GM23338 (cell line): ENCODE measurements at places on chromosomes 2 and 18. TPM values are rescaled to one million over a fixed set of nuclear protein-coding genes. Genes with fewer than 3 reads are reported as not detected.

The ALPI gene
- total RNA-seq, result not detected in 2 replicates

The LANCL1 gene
- total RNA-seq, result 36.8 and 41.1 TPM in 2 replicates

The TTN gene
- 8.3 and 12.5 TPM in 2 replicates for total RNA-seq

The RGPD4 gene
- not detected in 2 replicates for total RNA-seq

The COL4A4 gene
- total RNA-seq, result 1.4 and 3.1 TPM in 2 replicates

The SP5 gene
- total RNA-seq, result 0.21 TPM in 1 of 2 replicates, not detected in the other

The SERPINB3 gene
- total RNA-seq, result 0.59 TPM in 1 of 2 replicates, not detected in the other

The BOLL gene
- total RNA-seq, result 0.04 TPM in 1 of 2 replicates, not detected in the other

DNA sequence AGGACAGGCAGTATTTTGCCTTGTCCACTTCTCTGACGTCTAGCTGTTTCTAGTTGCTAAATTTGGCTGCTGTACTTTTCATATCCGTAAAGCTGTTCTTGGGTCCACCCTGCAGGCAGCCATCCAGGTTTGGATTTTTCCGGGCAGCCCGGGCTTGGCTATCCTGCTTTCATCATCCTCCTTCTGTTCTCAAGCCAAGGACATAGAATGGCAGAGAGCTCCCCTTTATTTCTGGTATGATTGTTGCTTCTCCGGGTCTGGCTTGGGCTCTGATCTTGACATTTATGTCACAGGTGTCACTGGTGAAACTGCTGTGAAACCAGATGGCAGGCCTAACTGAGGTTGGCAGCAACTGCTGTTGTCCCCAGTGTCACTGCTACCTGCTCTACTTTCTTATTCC lies 35.5 kb downstream of the SCN2A start:
- no peaks in the 10 kb centered on the region for H3K36me3 ChIP-seq
- H3K27ac ChIP-seq, result no peak overlapping the region
- no peak for DNase-seq

GRCh38 chr2:226122041-226122440 lies 677.6 kb downstream of the IRS1 start:
- no peaks in the 10 kb centered on the region; the same call in none of the 2 replicates for H3K4me1 ChIP-seq
- DNase-seq, result no peak
- no peak overlapping the region for H3K27ac ChIP-seq
- H3K4me3 ChIP-seq, result no peak overlapping the region
- no peaks in the 10 kb centered on the region for H3K27me3 ChIP-seq

GRCh38 chr18:49243391-49243790 lies 217.1 kb downstream of the DYM start:
- H3K27me3 ChIP-seq, result no peaks in the 10 kb centered on the region
- no peak overlapping the region for H3K27ac ChIP-seq
- H3K36me3 ChIP-seq, result peaks cover 4% of the 10 kb centered on the region; the same call in 1 of the 2 replicates
- H3K4me1 ChIP-seq, result no peaks in the 10 kb centered on the region
- no peak for DNase-seq

GRCh38 chr18:28063271-28063761 lies 113.6 kb downstream of the CDH2 start:
- H3K36me3 ChIP-seq, result peaks cover 4% of the 10 kb centered on the region; the same call in 1 of the 2 replicates
- H3K27ac ChIP-seq, result no peak overlapping the region
- no peak for DNase-seq
- H3K4me3 ChIP-seq, result no peak overlapping the region

- no peak for DNase-seq
- H3K27me3 ChIP-seq, result no peaks in the 10 kb centered on the region
- H3K4me1 ChIP-seq, result no peaks in the 10 kb centered on the region
- no peak overlapping the region for H3K4me3 ChIP-seq
- no peak overlapping the region for H3K27ac ChIP-seq
- H3K36me3 ChIP-seq, result no peaks in the 10 kb centered on the region
These were observed 28.5 kb downstream of the MAL start for GRCh38 chr2:95054016-95054415.

DNA sequence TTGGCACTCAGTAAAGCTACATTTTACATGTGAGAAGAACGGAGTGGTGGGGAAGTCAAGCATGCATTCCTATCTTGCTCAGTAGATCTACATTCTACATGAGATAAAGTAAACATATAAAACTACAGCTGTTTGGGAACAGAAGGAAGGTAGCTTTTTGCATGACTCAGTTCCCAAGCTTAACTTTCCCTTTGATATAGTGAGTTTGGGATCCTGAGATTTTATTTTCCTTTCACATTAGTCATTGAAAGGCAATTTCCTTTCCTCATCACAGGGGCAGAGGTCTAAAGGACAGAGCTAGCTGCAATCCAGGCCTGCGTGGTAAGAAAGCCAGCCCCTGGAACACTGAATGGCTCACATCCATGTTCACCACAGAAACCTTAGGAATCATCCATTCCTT lies 257.2 kb downstream of the SRBD1 start:
- no peak for DNase-seq
- no peaks in the 10 kb centered on the region for H3K36me3 ChIP-seq
- no peak overlapping the region for H3K4me3 ChIP-seq
- no peaks in the 10 kb centered on the region for H3K27me3 ChIP-seq
- H3K4me1 ChIP-seq, result 0 out of 2 replicates have a peak, but pooled peaks cover 5% of the 10 kb centered on the region

- H3K4me3 ChIP-seq, result no peak overlapping the region
- H3K4me1 ChIP-seq, result no peaks in the 10 kb centered on the region
- DNase-seq, result peak; percentile 9
- H3K27me3 ChIP-seq, result no peaks in the 10 kb centered on the region
- no peaks in the 10 kb centered on the region for H3K36me3 ChIP-seq
These were observed 198.2 kb upstream of the COPS8 start for GRCh38 chr2:236887531-236887930.

- H3K27me3 ChIP-seq, result no peaks in the 10 kb centered on the region
- H3K4me3 ChIP-seq, result no peak overlapping the region
- peaks cover 6% of the 10 kb centered on the region; the same call in 1 of the 2 replicates for H3K36me3 ChIP-seq
- H3K27ac ChIP-seq, result no peak overlapping the region
These were observed 5.9 kb downstream of the GEN1 start for GRCh38 chr2:17759805-17760204.

DNA sequence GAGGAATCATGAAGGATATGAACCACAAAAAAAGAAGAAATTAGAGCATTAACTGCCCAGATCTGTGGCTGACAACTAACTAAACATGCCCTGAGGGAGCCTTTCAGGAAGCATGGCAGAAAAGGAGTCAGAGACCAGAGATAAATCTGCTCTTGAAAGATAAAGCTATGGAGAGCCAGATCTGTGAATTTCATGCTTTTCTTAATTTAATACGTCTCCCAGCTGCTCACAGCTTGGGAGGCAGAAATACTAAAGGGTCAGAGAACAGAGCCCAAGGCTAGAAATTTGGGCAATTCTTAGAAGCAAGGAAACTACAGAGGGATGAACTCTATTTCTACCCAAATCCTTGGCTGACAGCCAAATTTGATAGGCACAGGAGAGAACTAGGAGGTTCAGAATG lies 223.0 kb upstream of the DPP10 start:
- H3K36me3 ChIP-seq, result no peaks in the 10 kb centered on the region
- DNase-seq, result no peak

DNA sequence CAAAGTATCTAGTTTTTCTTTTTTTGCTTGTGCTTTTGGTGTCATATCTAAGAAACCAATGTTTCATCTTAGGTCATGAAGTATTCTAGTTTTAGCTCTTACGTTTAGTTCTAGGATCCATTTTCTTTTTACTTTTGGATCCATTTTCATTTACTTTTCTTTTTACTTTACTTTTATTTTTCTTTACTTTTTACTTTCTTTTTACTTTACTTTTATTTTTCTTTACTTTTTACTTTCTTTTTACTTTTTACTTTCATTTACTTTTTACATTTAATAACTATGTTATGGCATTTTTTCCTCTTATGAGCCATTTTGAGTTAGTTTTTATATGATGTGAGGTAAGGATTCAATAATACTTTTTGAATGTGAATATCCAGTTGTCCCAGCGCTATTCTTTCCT lies 213.4 kb downstream of the ZFP36L2 start:
- no peaks in the 10 kb centered on the region for H3K36me3 ChIP-seq
- peaks cover 7% of the 10 kb centered on the region; the same call in 1 of the 2 replicates for H3K4me1 ChIP-seq
- no peak for DNase-seq
- H3K4me3 ChIP-seq, result no peak overlapping the region
- no peak overlapping the region for H3K27ac ChIP-seq

- peak overlapping the region; percentile 48; the same call in 1 of the 2 replicates for H3K27ac ChIP-seq
- peak; percentile 29 for DNase-seq
- no peak overlapping the region for H3K4me3 ChIP-seq
- no peaks in the 10 kb centered on the region for H3K36me3 ChIP-seq
These were observed 219.3 kb downstream of the NEDD4L start for GRCh38 chr18:58263055-58263957.

- no peak overlapping the region for H3K27ac ChIP-seq
- H3K4me3 ChIP-seq, result no peak overlapping the region
- no peaks in the 10 kb centered on the region for H3K36me3 ChIP-seq
These were observed 255.1 kb downstream of the RND3 start for GRCh38 chr2:150232321-150232720.
